AG10803 (cell line): ENCODE measurements at places on chromosomes 5 and 9.

DNA sequence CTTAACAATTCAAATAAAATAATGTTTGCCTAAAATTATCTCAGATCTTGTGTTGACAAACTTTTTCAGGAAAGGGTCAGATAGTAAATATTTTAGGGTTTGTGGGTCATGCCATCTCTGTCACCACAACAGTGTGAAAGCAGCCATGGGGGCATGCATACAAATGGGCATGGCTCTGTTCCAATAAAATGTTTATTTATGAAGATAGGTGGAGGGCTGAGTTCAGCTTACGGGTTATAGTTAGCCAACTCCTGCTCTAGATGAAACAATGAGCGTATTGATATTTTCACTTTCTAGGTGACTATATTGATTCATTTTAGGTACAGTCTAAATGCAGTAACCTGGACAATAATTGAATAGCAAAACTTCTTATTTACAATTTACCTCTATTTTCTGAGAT, 533.8 kb upstream of the CLINT1 start:
- DNase-seq: no peak

DNA sequence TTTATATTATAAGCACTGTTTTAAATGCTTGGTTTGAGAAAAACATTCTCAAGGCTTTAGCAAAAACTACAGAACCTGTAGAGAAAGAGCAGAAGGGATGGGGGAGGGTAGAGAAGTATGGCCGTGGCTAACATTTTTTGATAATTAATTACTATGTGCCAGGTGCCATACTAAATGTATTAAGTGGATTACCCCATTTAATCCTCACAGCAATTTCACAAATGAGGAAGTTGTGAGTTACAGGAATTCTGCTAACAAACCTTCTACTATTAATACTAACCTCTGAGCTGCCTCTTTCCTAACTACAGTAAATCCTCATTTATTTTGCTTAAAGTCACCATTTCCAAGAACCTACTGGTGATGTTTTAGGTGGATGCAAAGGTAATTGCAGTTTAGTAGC, 157.9 kb downstream of the RNF180 start:
- DNase-seq: no peak

- DNase-seq: no peak
Measured at GRCh38 chr5:57436586-57436985, 46.0 kb downstream of the ACTBL2 start.

DNA sequence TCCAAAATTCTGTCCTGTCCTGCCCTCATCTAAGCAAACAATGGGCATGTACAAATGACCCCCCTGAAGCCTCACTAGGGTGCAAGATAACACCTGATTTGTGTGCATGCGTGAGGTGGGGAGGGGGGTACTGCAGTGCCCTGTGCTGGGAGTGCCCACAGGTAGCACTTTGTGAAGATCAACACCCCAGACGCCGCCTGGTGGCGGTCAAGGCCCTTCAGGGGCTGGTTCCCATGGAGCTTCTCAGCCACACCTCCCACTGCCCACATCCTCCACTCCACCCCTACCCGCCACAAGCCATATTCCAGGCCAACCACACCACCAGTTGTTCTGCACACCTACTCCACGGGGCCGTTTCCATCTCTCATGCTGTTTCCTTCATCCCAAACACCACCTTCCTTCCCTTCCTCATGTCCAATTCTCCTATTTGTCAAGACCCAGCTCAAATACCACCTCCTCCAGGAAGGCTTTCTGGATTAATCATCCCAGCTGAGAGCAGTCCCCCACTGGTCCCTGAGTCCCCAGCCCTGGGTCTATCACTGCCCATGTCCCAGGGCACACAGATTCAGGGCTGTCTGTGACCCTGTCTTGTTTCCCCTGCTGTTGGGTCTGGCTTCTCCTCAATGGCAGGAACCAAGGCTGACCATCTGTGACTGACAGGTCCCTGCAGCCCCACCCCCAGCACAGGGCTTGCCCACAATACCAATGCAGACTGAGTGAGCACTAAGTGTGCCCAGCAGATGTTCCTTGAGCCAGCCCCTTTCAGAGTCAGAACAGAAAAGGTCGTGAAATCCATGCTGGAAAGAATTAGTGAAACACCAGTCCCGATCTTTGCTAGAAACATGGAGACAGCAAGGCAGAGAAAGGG, 178.4 kb downstream of the PAX5 start:
- no peak for DNase-seq

DNA sequence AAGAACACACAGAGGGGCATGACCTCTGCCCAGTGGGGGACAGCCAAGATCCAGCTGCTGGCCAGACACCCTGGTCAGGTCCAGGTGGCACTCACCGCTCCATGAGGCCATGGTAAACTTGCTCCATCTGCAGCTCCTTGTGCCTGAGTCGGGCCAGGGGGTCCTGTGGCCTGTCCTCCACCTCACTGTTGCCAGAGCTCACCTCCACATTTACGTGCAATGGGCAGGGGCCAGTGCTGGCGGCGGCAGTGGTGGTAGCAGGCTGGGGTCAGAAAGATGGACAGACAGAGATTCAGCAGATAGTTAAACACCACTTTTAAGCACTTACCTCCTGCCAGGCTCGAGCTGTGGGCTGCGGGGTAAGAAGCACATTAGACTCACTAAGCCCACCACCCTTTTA, 28.0 kb downstream of the AKNA start:
- DNase-seq: no peak
